Cerebellum (tissue), 4 donors: ENCODE measurements at places on chromosomes 7 and 10.
A peak's percentile ranks its signal among the peaks of the same experiment; 100 is the strongest.

- no peak for DNase-seq
Measured at GRCh38 chr7:38973760-38974159, 3.9 kb upstream of the POU6F2 start.

GRCh38 chr7:50679218-50680007, 103.3 kb downstream of the GRB10 start:
- DNase-seq, result peak; percentile 52

GRCh38 chr7:70384891-70385290, 747.1 kb upstream of the GALNT17 start:
- no peak for DNase-seq

DNA sequence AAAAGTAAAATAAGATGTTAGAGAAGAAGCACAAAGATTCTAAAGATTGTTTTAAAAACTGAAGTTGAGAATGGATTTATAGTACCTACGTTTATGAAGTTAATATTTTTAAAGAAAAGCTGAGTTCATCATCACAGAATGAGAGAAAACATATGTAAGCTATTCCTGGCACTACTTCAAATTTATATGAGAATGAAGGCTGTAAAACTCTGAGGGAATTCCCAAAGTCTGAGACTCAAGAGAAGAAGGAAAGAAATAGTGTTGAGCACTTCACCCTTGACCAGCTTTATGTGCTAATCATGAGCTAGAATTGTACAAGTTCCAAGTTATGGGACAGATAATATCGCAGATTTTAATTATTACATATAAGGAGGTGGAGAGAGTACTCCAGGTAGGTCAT, 323.7 kb upstream of the GNAI1 start:
- DNase-seq, result no peak

- DNase-seq, result no peak
Measured at GRCh38 chr7:150755473-150756099, 18.4 kb downstream of the GIMAP5 start.

GRCh38 chr7:108227366-108227765, 97.2 kb upstream of the LAMB4 start:
- no peak for DNase-seq

GRCh38 chr10:100670828-100671479, 74.4 kb upstream of the PAX2 start:
- DNase-seq, result peak; percentile 6

- no peak for DNase-seq
Measured at GRCh38 chr7:90271753-90272152, 26.8 kb downstream of the CFAP69 start.

GRCh38 chr7:24868741-24869140, 111.2 kb downstream of the OSBPL3 start:
- no peak for DNase-seq

GRCh38 chr10:107616031-107616430, 451.5 kb upstream of the SORCS1 start:
- DNase-seq, result no peak

GRCh38 chr10:44043646-44044375, 341.1 kb downstream of the CXCL12 start:
- no peak for DNase-seq

- no peak for DNase-seq
Measured at GRCh38 chr7:29442146-29442545, 121.5 kb upstream of the PRR15 start.

GRCh38 chr7:129784783-129785684, 167.7 kb downstream of the UBE2H start:
- no peak for DNase-seq

DNA sequence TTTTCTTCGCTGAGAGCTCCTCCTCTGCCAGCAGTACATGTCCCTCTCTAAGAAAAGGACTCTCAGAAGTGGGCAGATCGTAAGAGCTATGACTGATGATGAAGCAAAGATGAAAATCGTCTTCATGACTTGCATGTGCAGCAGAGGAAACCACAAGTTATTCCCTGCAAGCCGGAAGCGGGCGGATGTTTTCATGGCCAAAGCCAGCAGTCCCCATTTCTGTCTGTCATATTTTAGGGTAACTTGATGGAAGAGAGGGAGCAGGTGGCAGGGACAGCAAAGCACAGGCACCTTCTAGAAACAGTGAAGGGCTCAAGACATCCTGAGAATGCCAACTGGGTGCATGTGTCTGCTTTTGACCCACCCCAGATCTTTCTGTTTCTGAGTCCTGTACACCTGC, 19.9 kb downstream of the KLF6 start:
- no peak for DNase-seq

GRCh38 chr10:120209124-120209762, 247.8 kb upstream of the PLPP4 start:
- DNase-seq, result no peak

DNA sequence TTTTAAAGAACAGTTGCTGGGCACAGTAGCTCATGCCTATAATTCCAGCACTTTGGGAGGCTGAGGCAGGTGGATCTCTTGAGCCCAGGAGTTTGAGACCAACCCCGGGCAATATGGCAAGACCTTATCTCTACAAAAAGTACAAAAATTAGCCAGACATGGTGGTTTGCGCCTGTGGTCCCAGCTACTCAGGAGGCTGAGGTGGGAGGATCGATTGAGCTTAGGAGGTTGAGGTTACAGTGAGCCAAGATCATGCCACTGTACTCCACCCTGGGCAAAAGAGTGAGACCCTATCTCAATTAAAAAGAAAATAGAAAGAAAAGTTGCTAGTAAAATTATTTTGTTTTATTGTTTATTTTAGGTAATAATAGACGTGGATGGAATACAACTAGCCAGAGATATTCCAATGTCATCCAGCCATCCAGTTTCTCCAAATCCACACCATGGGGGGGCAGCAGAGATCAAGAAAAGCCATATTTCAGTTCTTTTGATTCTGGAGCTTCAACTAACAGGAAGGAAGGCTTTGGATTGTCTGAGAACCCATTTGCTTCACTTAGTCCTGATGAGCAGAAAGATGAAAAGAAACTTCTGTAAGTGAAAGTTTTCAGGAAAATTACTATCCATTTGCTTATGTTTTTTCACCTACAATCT, 3.0 kb downstream of the NUP42 start:
- peak; percentile 36 for DNase-seq

GRCh38 chr10:65430979-65431378, 1494.9 kb upstream of the LRRTM3 start:
- DNase-seq, result no peak

DNA sequence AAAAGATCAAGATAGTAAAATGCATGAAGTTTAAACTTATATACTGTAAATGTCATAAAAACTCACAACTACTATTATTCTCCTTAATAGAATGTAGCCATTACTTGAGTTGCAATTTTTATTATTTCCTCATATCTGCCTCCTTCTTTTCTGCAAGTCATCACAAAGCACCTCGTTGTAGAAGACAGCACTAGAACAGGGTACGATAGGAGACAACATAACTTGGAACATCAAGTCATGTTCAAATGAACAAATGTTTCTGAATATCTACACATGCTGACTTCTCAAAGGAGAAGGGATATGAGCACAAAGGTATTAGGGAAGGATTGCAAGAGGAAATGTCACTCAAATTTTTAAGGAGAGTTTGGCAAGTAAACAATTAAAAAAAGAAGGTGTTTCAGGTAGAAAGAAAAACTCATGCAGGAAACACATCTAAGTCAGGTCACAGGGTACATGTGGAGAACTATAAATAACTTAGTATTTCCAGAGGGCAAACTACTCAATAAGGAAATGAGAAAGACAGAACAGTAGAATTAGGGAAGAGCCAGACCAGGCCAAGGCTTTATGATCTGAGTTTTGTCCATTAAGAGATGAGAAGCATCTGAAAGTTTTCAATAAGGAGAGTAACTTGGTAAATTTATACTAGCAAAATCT, 186.7 kb downstream of the CRPPA start:
- no peak for DNase-seq

DNA sequence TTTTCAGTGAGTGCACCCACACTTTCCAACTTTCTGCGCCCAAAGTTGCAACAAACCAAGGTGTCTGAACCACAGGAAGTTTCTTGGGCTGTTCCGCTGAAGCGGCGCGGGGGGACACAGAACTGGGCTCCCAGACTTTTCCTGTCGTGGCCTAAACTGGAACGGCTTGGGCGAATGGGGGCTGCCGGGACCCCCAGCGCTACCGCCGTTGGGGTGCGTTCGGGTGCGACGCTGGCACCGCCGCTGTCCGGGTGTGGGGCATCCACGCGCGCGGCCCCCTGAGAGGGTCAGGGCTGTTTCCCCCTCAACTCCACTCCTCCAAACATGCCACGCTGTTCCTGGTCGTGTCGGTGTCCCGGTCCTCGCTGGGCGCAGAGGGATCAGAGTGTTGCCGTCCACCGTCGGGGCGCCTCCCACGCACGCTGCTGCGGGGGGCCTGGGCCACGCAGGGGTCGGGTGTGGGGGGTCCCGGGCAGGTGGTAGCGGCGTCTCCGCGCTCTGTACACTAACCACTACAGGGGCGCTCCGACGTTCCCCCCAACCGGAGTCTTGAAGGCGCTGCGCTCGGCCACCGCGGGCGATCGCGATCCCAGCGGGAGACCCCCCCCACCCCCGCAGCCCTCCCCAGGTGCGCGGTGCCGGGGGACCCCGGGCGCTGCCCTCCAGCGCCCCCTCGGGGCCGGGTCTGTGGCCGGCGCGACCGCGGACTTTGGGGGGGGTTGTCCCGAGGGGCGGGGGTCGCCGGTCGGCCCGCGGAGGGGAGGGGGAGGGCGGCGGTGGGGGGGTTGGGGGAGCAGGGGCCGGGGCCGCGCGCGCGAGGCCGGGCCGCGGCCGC, 2.2 kb upstream of the CUX1 start:
- DNase-seq, result peak; percentile 71

DNA sequence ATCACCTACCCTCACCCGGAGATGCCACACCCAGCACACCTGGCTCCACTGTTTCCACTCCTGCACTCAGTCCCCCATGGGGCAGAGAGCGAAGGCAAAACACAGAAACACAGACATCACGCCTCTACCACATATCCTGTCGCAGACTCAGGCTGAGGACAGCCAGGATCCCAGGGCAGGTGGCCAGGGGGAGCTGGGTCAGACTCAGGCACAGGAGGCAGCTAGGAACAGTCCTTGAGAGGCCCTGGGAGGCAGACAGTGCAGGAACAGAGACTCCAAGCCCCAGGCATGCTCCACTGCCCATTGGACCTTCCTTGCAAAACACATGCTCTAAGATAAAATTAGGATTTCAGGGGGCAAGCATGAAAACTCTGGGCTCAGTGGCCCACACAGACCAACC, 154.4 kb upstream of the C7orf33 start:
- DNase-seq, result no peak
